Iris pigment epithelial cell (primary cell): ENCODE measurements at places on chromosomes 3 and 15.
A peak's percentile ranks its signal among the peaks of the same experiment; 100 is the strongest.

DNA sequence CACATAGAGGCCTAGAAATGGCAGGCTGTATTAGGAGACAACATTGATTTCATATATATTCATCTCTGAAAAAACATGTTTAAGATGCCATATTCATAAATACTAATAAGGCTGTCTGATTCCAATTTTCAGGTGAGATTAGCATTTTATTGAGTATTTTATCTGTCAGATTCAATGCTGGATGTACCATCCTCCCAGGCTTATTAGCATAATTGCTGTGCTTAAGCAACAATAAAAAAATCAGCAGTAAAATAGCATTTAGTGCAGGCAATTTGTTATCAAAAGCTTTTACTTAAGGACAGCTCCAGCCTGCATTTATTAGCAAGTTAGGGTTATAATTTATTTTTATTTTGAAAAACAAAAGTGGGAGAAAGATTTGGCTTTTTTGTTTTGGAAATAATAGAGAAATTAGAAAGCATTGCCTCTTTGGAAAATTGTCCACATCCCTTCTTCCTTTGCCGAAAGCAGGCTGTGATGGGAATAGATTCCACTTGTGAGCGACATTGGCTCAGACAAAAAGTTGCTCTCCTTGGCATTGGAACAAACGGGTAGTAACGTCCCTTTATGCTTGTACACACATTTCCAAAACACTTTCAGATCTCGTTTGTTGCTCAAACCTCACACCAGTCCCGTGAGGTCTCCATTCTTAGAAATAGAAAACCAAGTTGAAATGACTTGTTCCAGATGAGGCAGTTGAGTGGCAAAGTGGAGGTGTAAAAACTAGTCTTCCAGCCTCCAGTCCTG, 134.0 kb downstream of the LPP start:
- DNase-seq = no peak

DNA sequence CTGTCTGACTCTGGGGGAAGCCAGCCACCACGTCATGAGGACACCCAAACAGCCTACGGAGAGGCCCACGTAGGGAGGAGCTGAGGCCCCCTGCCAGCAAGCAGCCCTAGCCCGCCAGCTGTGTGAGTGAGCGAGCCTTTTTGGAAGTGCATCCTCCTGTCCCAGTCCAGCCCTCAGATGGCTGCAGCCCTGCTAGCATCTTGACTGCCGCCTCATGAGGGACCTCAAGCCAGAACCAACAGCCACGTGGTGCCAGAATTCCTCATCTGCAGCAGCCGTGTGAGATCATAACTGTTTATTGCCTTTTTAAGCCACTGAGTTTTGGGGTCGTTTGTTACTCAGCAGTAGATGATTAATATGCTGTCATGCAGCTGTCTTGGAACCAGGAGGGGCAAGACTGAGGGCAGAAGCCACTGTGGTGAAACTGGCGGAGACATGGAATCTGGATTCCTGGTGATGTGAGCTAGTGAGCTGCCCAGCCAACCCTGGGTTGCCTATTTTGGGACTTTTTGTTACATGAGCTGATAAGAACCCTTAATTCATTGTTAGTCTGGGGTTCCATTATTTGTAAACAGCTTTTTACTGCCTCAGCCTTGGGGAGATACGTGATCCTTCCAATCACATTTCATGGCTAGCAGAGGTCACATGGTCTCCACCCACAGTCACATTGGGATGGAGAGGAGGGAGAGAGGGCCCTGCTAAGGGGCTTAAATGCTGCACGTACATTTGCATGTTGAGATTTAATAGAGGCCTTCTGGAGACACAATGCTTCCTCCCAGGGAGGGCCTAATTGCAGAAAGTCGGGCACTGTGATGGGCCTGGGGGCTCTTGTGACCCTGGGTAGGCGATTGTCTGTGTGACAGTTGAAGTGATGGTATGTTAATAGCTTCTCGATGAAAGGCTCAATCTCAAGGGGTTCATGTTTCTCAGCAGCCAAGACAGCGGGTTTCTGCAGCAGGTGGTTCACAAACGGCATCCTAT, 73.8 kb downstream of the RPLP1 start:
- DNase-seq = no peak

DNA sequence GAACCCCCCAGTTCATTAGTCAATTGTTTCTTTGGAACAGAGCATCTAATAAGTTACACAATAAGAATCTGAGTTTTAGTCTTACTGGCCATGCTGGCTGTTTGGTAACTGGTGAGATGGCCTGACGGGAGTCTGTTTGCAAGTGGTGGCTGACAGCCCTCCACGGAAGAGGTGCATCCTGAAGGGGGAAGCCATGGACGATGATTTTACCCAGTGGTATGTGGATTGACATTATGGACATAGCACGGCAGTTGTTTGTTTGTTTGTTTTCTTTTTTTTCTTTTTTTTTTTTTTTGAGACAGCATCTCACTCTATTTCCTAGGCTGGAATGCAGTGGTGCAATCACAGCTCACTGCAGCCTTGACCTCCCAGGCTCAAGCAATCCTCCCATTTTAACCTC, 156.0 kb downstream of the RPLP1 start:
- no peak for DNase-seq

GRCh38 chr3:50620420-50620819, 3.5 kb downstream of the MAPKAPK3 start:
- no peak for DNase-seq

DNA sequence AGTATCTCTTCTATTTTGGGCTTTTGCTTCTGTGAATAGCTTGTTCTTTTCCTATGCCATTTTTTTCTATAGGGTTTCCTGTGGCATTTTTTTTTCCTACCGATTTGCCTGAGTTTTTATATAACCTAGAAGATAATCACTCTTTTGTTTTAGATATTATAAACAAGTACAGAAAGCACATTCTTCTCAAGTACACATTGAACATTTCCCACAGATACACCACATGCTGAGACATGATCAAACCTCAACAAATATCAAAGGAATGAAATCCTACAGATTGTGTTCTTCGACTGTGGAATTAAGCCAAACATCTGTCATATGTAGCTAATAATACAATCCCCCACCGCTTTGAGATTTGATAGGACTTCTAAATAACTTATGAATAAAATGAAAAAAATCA, 9.1 kb upstream of the FEM1B start:
- peak; percentile 65 for DNase-seq

- DNase-seq = no peak
Observed at GRCh38 chr3:10248984-10249748, 907 bp downstream of the TATDN2 start.

- peak; percentile 70 for DNase-seq
Observed at GRCh38 chr15:41780266-41780665, 6.0 kb downstream of the MAPKBP1 start.

DNA sequence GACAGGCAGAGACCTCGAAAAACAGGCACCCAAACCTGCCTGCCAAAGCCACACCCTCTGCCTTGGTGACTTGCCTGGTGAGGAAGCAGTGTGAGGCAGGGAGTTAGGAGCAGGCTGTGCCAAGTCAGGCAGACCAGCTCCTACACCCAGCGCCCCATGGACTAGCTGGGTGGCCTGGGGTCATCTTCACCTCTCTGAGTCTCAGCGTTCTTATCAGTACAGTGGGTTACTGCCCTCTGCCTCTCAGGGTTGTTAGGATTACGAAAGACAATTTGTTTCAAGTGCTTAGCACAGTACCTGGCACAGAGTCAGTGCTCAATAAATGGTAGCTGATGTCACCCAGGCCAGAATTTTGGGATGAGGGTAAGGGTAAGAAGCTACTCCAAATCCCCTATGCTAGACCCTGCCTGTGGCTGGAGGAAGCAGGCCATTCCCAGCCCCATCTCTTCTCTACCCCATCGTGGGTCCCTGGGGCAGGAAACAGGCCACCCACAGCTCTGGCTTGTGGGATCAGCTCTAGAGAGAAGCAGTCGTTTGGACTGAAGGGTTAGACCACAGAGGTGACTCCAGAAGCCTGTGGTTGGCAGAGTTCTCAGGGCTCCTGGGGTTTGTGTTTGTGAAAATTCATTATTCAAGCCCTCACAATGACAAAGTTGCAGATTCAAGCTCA, 10.1 kb downstream of the SLC51B start:
- peak; percentile 68 for DNase-seq

- DNase-seq = no peak
Observed at GRCh38 chr3:84209474-84209873, 749.3 kb upstream of the CADM2 start.

- no peak for DNase-seq
Observed at GRCh38 chr3:107344722-107345121, 32.5 kb upstream of the CCDC54 start.

DNA sequence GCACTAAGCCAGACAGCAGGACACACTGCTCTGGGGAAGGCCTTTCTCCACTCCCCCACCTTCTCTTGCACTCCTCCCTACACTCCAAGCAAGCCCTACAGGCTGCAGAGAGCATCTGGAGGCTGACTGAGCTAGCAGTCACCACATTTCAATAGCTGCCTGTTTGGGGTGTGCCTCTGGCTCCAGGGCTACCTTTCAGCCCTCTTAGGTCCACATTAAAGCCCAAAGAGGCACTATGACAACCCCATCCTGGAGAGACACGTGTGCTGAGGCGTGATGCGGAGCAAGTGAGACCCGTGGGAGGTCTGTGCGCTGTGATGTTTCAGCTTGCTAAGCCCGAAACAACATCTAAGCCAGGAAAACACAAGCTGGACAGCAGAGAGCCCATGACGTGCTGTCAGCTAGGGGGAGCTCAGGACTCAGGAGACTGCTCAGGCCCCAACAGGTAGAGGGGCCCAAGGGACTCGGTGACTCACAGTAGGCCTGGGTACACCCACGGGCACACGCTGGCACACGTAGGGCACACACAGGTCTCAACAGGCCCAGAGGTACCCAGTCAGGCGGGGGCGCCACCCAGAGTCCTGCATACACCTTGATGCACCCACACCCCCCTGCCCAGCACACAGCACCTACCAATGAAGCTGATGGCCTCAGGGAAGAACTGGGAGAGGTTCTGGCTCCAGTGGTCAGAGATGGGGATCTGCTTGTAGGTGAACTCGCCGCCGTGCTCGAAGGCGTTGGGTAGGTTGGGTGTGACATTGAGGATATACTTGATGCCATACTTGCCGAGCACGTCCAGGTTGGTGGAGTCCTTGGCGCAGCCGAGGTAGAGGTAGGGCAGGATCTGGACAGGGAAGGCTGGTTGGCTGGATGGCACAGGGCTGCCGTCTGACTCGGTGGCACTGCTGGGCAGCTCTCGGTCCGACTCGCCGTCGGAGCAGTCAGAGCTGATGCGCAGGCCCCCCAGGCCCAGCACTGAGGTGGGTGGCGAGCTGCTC, 2.8 kb downstream of the DUSP7 start:
- peak; percentile 70 for DNase-seq

DNA sequence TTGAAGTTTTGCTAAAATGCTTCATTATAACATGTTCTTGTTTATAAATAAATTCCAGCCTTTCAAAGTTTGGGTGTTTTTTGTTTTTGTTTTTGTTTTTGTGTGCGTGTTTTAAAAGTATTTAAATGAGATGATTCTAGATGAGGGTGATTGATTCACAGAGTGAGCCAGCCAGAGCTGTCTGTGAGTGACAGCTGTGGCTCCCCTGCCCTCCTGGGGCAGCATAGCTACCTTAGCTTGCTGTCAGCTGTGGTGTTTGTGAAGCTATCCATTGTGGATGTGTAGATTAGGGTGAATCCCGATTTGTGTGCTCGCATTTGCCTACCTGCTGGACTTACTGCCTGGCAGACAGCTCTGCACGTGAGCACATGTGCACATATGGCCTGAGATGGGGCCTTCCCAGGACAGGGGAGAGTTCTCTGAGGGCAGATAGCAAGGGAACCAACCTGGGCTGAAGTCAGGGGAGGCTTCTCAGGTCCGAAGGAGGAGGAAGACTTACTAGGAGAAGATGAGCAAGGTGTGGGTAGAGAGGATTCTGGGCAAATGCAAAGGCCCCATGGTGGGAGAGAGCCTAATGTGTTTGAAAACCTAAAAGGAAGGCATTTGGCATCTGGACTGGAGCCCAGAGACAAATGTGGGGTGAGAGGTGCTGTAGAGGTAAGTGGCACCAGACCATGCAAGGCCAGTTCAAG, 124.2 kb downstream of the EEFSEC start:
- no peak for DNase-seq

- DNase-seq = peak; percentile 60
Observed at GRCh38 chr3:56042326-56042951, 425.8 kb downstream of the ERC2 start.

DNA sequence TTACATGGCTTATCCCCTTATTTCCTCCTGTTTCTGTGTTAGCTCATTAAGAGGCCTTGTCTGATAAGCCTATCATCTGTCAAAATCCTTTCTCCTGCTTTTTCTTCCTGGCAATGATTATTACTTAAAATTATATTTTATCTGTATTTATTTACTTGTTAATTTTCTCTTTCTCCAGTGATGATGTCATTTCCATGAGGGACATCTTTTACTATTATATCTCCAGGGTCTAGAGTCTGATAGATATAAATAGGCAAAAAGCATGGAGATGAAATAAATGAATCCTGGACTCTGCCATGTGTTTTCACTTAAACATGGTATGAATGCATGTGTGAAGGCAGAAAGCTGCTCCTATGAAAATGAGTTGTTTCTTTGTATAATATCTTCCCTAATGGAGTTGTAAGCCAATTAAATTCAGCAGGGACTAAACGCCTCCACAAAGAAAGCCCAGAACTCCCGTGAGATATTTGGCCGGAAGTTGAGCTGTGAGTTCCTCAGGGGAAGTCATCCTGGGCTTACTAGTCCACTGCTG, 375.2 kb downstream of the TUSC7 start:
- DNase-seq = no peak

DNA sequence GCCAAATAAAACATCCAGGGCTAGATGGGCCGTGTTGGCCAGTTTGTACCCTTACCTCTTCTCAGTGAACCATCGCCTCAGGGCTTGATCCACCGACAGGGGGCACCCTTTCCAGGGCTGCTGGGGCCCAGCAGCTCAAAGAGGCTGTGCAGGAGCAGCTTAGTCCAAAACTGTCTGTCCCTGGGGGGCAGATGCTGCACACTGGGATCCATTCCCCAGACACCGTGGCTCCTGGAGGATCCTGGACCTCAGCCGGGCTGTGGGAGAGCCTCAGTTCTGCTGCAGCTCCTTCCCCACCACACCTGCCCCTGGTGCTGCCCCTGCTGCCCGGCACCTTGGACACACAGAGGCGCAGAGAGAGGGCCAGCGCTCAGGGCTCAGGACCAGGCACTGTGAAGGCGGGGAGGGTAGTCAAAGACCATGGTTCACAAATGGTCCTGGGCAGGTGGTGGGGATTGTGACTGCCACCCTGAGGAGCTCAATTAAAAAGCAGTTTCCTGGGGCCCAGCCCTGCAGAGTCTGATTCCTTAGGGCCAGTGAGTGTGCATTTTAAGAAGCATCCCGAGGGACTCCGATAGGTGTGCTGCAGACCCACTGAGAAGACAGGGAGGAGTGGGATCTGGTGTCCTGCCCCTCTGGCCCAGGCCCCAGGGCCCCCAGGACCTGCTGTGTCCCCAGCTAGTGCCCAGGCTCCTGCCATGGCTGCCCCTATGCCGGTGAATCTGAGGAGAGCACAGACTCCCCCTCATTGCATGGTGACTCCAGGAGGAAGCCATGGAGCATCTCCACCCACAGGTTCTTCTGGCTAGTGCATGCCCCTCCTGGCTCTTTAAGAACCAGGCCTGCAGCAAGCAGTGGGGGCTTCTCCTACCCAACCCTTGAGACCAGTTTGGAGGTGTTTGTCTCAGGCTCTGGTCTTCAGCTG, 86.5 kb upstream of the PRR20G start:
- DNase-seq = no peak
